ENCODE measurements at places on chromosomes 4 and X. TPM values are rescaled to one million over a fixed set of nuclear protein-coding genes. Genes with fewer than 3 reads are reported as not detected.

The SCFD2 gene
- total RNA-seq = 7.0 TPM

The MTCP1 gene
- total RNA-seq = 23.3 TPM

The NR3C2 gene
- 0.08 TPM for total RNA-seq

The ADAMTS3 gene
- total RNA-seq = not detected
